ENCODE measurements at places on chromosomes 3 and 15. TPM values are rescaled to one million over a fixed set of nuclear protein-coding genes. Genes with fewer than 3 reads are reported as not detected.

DNA sequence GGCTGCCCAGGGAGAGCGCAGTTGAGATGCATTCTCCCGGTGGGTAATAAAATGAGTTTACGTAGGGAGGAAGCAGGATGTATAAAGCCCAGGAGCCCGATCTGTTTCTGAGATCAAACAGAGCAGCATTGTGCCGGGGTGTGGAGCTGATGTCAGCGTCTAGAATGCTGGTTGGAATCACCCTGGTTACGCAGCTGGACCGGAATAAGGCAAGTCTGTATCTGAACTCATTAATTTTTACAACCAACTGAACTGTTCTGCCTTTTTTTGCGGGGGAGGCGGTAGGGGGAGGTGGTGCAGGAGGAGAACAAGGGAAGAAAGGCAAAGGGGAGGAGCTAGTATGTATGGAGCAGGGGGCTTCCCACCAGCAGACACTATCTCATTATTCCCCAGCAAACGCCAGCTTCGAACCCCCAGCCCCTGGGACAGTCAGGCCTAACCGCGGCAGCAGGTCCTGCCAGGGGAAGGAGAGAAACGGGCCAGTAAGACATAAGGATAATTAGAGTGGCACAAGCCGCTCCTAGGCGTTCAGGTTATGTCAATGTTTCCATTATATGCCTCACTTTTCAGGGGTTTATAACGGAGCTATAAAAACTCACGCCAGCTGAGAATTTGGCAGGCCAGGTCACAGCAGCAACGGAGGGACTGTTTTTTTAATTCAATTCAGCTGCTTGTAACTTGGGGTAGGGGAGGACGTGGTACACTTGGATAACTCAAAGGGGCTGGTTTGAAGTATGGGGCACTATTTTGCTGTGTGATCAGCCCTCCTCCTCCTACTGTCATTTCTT is 175.3 kb upstream of the HES1 start:
- DNase-seq: no peak

The CCR9 gene
- total RNA-seq: 23.4 TPM

- DNase-seq: no peak
These were observed 22.9 kb downstream of the CTSH start for GRCh38 chr15:78921940-78922339.

DNA sequence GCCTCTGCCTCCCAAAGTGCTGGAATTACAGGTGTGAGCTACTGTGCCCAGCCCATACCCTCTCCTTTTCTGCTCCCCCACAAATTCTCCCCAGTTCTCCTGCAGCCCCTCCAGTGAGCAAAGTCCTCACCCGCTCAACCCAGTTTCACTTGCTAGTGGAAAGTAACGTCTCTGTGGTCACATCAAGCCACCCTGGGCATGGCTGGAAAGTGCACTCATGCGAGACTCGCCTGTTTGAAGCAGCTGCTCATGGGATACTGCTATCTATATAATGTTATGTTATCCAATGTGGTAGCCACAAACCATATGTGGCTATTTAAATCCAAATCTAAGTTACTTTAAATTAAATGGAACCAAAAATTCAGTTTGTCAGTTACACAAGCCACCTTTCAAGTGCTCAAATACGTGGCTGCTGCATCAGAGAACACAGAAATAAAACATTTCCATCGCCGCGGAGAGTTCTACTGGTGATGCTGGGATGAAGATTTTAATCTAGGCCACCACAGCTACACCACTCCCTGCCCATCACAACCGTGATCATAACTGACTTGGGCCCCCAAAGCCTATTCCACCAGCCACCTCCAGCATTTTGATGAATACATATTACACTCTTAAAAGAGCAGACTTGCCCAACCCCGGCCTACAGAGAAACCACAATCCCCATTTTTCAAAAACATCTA is 119.4 kb downstream of the LIPC start:
- no peak for DNase-seq

The KLHL18 gene
- 61.6 TPM for total RNA-seq

The CLN6 gene
- total RNA-seq: 7.9 TPM
